Myocyte (in vitro differentiated cells): ENCODE measurements at places on chromosomes 16 and 17.

DNA sequence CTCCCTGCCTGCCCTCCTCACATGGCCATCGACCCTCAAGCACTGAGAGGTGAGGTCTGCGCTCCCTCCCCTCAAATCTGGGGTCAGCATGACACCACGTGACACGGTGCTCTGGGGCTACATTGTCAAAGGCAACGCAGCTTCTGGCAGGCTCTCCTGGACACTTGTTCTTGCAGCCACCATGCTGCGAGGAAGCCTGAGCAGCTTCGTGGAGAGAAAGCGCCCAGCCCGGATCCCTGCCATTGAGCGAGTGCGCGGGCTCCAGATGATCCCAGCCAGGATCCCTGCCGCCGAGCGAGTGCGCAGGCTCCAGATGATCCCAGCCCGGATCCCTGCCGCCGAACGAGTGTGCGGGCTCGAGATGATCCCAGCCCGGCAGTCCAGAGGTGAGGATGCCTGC, 70.9 kb upstream of the METRNL start:
- no peak for DNase-seq

GRCh38 chr17:55463600-55463999, 42.0 kb upstream of the MMD start:
- no peak for DNase-seq

GRCh38 chr16:11670171-11671131, 2.2 kb downstream of the SNN start:
- DNase-seq: no peak

DNA sequence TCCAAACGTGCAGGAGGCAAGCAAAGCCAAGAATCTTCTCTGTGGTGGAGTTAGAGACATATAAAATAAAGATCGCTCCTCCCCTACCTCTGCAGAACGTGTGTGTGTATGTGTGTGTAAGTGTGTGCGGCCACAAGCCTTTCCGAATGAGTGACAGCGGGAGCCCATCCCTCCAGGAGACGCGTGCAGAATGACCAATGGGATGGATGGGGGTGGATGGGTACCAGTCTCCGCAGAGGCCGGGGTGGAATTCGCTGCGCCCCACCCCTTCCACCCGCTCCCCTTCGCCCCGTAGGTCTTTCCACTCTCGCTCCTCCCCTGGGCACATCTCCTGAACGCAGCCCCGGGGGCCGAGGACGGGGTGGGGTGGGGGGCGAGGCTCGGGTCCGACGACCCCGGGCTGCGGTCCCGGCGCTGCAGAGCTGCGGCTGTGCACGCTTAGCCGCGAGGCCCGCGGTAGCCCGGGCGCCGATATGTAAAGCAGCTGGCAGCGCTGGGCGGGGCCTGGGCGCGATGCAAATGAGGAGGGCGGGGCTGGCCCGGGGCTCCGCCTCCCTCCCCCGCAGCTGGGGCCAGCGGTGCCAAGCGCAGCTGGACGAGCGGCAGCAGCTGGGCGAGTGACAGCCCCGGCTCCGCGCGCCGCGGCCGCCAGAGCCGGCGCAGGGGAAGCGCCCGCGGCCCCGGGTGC, at the start of gene PRKCB:
Gene PRKCB, plus strand, starts transcription at position 594 of the 688 bp plus-strand sequence.
- no peak for DNase-seq

DNA sequence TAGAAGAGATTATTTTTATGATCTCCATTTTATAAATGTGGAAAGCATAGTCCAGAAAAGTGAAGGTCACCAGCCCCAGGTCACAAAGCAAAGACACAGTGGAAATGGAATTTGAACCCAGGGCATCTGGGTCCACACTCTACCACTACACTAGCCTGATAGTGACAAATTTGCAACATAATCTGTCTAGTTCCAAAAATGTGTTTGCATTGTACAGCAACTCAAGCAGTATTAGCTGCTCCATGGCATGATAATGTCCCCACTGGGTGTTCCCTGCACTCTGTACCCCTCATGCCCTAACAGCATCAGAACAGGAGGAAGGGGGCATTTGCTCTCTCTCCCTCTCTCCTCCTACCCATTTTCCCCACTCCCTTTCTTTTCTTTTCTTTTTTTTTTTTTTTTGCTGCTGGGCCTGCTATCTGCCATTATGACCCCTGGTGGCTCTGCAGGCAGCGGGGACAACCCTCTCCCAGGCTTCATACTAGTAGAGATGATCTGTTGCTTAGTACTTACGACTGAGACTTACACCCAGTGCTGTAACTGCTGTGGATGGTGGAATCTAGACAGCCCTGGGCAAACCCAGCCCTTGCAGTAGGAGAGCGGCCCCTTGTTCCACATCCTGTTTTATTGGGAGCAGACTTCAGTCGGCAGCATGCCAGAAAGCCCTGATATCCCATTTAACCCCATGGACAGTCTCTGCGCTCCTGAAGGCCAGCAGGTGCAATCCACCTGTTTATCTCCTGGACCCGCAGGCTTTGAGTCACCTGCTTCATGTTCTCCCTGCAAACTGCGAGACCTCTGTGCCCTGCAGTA, 306.3 kb downstream of the SOX9 start:
- no peak for DNase-seq

DNA sequence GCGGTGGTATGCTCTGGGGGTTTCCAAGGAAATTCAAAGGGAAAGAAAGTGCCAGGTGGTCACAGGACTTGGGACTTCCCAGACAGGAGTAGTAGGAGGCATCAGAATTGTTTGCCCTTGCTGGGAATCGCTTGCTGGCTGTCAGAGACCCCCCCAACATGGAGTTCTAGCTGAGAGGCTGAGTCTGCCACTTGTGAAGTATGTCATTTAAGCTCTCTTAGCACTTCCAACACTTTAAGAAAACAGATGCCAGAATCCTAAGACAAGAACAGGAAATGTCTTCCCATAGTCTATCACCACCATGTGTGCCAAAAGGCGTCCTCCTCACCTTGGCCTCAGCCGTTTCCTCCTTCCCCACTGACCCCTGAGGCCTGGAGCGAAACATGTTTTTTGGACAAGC, 193.8 kb upstream of the IRX3 start:
- no peak for DNase-seq

GRCh38 chr17:226108-227077, 44.9 kb upstream of the DOC2B start:
- peak; percentile 33 for DNase-seq

DNA sequence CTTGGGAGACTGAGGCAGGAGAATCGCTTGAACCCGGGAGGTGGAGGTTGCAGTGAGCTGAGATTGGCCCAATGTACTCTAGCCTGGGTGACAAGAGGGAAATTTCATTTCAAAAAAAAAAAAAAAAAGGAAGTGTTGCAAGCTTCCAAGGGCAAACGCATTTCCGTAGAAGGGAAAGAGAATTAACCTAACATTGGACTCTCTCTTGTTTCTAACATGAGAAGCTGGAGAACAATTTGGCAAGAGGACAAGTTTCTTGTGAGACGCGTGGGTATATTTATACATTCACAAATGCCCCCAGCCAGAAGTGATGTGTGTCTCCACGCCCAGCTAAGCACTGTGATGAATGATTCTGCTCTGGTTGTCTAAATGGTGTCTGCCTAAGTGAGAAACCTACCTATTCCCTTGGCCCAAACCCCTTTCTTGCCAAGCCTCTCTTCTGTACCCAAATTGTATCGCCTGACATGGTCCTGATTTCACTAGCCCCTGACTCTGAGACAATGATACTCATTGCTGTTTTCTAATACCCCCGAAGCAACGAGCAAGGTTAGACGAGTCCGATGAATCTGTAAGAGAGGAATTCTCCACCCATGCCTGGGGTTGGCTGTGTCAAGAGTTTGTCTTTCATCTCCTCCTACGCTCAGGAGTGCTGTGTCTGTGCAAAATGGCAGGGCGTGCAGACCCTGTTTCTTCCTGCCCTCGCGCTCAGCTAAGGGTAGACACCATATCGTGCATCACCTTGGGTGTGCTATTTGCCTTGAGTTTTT, 14.2 kb upstream of the ST6GALNAC2 start:
- DNase-seq: no peak

DNA sequence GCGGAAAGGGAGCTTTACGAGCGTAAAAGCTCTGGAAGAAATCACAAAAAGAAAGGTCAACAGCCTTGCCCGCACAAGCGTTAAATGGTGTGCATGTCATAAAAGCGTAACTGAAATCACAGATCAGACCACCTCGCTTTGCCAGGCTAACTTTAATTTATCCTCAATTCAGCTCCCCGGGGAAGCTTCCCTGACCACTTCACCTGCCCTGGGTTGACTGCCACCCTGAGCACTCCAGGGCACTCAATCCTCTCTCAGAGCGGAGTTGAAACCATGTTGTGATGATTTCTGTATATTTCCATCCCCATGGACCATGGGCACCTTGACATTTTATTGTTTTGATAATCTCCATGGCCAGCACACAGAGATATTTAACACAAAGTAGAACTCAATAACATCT, 16.1 kb upstream of the NAGS start:
- no peak for DNase-seq

DNA sequence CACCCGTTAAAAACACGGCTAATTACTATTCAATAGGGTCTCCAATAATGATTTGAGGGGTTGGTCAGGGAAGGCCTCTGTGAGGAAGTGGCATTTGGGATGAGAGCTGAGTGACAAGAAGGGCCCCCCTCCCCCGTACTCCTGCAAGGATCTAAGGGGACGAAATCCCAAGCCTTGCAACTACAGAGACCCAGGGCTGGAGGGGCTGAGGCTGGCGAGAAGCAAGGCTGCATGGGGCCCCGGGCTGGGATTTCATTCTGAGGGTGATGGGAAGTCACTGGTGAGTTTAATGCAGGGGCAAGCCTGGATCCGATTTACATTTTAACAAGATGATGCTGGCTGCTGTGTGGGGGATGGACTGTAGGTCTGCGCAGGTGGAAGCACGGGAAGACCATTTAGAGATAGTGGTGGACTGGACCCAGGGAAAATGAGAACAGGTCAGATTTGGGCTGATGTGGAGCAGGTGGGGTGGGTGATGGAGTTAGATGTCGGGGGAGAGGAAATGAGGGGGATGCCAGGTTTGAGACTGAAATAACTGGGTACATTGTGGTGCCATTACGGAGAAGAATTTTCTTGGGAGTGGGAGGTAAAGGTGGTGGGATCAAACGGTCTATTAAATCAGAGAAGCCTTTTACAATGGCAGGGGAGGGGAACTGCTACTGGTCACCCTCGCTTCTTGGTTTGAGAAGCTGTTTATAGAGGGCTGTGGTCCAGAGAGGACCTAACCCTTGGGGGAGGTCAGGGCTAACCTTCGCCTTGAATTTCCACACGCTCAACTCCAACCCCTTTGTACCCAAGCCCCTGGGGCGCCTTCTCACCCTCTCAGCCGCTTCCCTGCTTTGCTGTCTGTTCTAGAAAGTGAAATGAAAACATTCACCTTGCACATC, 932 bp upstream of the MYBBP1A start:
- no peak for DNase-seq

DNA sequence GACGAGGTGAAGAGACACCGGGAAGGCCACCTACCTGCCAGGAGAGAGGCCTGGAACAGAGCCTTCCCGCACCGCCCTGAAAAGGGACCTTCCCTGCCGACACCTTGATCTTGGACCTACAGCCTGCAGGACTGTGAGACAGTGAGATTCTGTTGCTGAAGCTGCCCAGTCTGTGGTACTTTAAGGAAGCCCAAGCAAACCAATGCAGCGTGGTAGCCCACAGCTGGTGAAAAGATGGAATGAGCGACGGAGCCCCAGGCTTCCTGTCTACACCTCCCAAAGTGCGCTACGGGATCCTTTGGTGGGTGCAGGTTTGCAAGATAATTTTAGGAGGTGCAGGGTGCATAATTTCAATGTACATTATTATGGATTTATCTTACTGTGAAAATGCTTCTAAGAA, 33.9 kb downstream of the TNFRSF13B start:
- DNase-seq: no peak

- DNase-seq: no peak
Observed at GRCh38 chr17:81110488-81111040, 54.7 kb upstream of the PVALEF start.

GRCh38 chr17:740240-741017, 8.0 kb downstream of the TLCD3A start:
- DNase-seq: no peak

GRCh38 chr16:66977341-66978113, 10.9 kb upstream of the CES4A start:
- peak; percentile 82 for DNase-seq

- DNase-seq: no peak
Observed at GRCh38 chr17:79785900-79786810, 8.2 kb downstream of the CBX2 start.

GRCh38 chr17:20116683-20117309, 107.6 kb downstream of the SPECC1 start:
- peak; percentile 74 for DNase-seq

GRCh38 chr17:42197564-42198156, 3.4 kb upstream of the GHDC start:
- DNase-seq: no peak

DNA sequence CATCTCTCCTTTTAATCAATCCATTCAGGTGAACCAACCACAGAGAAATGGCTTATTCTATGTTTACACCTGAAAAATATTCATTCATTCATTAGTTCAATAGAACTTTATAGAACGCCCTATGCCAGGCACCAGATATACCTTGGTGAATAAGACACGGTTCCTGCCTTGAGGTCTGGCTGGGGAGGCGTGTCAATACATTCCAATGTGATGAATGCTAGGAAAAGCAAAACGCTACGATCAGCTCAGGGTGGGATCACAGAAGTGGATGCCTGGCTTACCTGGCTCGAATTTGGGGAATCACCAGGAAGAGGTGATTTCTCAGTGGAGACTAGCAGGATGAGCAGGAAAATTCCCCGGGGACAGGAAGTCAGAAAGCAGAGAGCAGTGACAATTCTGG, 17.5 kb upstream of the WFIKKN2 start:
- no peak for DNase-seq

DNA sequence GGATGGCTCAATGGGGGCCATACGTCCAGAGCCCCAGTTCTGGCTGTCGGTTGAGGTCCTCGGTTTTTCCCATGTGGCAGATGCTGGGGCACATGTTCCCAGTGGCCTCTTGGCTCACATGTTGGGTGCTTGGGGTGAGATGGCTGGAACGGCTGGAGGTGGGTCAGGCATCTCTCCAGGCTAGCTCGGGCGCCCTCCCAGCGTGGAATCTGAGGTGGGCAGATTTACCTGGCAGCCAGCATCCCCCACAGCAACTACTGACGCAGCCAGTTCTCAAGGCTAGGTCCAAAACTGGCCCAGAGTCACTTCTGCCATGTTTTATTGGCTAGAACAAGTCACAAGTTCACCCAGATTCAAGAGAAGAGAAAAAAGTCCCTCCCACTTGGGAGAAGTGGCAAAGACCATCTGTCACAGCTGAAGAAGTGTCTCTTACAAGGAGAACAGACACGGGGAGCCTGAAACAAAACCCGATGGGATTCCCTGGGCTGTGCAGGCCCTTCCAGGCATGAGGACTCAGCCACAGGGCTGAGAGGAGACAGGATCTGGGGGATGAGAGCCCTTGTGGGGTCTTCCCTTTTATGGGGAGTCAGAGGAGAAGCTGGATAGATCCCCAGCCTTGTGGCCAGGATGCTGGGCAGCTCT, 15.2 kb downstream of the ACE start:
- peak; percentile 33 for DNase-seq

- DNase-seq: no peak
Observed at GRCh38 chr16:21990381-21990944, 10.5 kb downstream of the PDZD9 start.

GRCh38 chr17:9408868-9409829, 166.5 kb downstream of the STX8 start:
- no peak for DNase-seq

DNA sequence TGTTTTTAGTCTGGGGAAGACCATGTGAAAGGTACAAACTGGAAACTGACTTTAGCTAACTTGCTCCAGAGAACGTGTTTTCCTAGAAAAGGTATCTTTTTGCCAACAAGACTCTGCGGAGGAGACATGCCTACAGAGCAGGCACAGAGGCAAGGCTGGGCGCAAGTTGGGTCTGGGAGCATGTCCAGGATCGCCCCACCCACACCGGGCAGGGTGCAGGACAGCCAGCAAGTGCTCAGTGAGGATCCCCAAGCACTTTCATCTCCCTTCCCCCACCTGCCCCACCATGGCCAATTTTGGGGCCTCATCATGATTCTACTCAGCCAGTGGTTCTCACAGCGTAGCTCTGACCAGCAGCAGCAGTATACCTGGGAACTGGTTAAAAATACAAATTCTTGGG, 18.2 kb upstream of the ROGDI start:
- no peak for DNase-seq
